NCI-H446 treated with DMSO at 0.1 percent for 48 hours (cell line): ENCODE measurements at places on chromosomes 5 and 9.

DNA sequence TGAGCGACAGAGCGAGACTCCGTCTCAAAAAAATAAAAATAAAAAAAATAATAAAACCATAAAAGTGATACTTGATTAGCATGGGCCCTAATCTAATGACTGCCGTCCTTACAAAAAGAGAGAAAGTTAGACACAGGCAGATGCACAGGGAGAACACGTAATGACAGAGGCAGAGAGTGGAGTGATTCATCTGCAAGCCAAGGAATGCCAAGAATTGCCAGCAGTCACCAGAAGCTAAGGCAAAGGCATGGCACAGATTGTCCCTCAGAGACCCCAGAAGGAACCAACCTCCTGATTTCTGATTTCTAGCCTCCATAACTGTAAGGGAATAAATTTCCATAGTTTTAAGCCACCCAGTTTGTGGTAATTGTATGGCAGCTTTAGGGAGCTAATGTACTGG is 79.6 kb upstream of the FREM1 start:
- DNase-seq = no peak

- no peak for DNase-seq
These were observed 5.3 kb downstream of the DPYSL3 start for GRCh38 chr5:147504535-147504934.

GRCh38 chr5:24732184-24732583 is 87.4 kb upstream of the CDH10 start:
- no peak for DNase-seq

DNA sequence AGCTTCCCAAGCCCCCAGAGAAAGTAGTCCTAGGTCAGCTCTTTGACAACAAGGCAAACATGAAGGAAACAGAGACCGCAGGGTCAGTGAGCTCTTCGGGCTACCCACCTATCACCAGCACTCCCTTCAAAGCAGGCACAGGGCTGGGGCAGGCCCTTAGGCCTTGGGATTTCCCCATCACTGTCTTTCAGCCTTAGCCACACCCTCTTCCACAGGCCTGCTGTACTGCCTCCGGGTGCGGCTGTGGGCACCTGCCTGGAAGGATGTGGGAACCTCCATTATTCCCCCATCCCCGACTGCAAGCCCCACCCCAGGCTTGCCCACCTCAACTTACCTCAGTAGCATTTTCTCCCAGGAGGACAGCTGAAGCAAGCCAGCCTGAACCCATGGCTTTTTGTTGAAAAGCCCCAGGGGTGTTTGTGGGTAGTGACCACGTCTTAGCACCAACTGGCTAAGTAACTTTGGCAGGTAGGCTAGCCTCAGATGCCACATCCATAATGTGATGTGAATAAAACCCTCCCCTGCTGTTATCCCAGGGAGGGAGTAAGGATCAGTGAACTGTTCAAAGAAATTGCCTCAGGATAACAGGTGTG is 100.2 kb downstream of the PIK3R1 start:
- DNase-seq = no peak

- no peak for DNase-seq
These were observed 11.7 kb downstream of the ARPC5L start for GRCh38 chr9:124873664-124874063.

GRCh38 chr5:22593592-22593991 is 259.6 kb downstream of the CDH12 start:
- no peak for DNase-seq

- no peak for DNase-seq
These were observed 89.7 kb upstream of the EQTN start for GRCh38 chr9:27386571-27387091.

DNA sequence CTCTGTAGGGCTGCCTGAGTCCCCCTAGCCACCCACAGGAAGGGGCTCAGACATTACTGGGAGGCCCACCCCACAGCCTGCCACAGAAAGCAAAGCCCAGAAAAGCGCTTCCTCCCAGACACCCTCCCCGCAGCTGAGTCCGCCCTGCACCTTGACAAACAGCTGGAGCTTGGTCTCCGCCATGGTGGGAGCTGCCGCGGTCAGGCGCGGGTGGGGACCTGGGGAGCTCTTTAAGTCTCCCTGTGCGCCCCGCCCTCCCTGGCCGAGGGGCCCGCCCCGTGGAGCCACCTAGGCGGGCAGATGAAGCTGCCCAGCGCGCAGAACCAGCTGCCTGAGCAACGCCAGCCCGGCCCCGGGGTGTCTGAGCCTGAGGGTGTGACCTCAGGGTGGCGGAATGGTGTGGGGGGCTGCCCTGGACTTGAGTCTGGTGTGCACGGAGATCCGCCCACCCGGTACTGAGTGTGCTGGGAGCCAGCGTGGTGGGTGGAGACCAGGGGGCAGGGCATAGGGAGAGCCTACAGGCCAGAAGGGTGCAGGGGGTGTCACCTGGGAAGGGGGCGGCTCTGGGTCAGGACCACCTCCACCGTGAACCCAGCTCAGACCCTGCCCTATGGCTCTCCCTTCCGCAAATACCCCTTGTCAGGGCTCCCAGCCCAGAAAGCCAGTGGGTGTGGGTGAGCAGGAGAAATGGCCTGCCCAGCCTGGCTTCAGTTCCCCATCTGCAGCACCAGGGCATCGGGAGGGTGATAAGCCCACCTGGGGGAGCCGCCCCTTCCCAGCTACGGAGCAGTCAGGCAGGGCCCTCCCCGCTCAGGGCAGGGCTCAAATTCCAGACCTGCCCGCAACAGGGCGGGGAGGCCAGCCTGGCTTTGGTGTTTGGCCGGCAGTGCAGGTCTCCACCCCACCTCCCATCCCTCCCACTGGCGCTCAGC is at the start of gene CLIC3:
Gene CLIC3 (minus strand): TSS at position 208 of the 932 bp plus-strand sequence. CDS start 25 bp downstream, at position 183.
- no peak for DNase-seq

GRCh38 chr5:43664501-43665040 is 61.6 kb downstream of the NNT start:
- DNase-seq = no peak
